ENCODE measurements at places on chromosomes 6 and 20. TPM values are rescaled to one million over a fixed set of nuclear protein-coding genes. Genes with fewer than 3 reads are reported as not detected.

- no peak overlapping the region for H3K4me3 ChIP-seq
- no peaks in the 10 kb centered on the region for H3K36me3 ChIP-seq
- peaks cover 5% of the 10 kb centered on the region for H3K4me1 ChIP-seq
- H3K27me3 ChIP-seq: no peaks in the 10 kb centered on the region
- no peak overlapping the region for H3K27ac ChIP-seq
Measured at GRCh38 chr6:121430514-121431460, 4.7 kb upstream of the GJA1 start.

DNA sequence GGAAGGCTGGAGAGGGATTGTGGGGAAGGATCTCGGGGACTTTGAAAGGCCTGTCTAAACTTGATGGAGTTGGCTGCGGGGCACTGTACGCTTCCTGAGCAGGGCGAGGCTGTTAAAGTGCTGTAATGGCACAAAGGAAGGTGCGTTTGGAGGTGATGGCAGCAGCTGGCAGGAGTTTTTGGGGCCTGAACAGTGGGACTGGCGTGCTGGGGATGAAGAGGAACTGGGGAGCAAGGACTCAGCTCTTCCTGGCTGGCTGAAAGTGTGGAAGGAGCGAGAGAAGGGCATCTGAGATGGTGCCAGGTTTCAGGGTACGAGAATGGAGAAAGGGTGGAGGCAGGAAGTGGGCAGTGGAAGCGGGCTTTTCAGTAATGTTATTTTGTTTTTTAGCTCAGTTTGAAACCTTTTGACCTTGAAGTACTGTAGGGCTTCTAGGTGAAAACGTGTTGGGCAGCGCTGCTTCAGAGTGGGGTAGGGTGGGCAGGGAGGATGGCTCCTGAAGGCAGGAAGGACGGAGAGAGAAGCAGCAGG, 8.0 kb downstream of the TMEM181 start:
- H3K36me3 ChIP-seq: no peaks in the 10 kb centered on the region
- no peak overlapping the region for H3K4me3 ChIP-seq
- H3K4me1 ChIP-seq: 0 out of 2 replicates have a peak, but pooled peaks cover 1% of the 10 kb centered on the region
- no peaks in the 10 kb centered on the region for H3K27me3 ChIP-seq
- H3K27ac ChIP-seq: no peak overlapping the region

GRCh38 chr20:35328095-35328685, 36.0 kb upstream of the FAM83C start:
- H3K36me3 ChIP-seq: no peaks in the 10 kb centered on the region
- no peak overlapping the region for H3K27ac ChIP-seq
- H3K4me1 ChIP-seq: peaks cover 9% of the 10 kb centered on the region
- no peak for DNase-seq
- H3K27me3 ChIP-seq: no peaks in the 10 kb centered on the region

The GNAS-AS1 gene
- polyA plus RNA-seq: 1.0 TPM

The SOX18 gene
- not detected for polyA plus RNA-seq
